Activated T-helper 1 cell treated with Interleukin-2 at 50 U/mL for 16 hours (primary cell): ENCODE measurements at places on chromosomes 6 and 20.

- peak; percentile 7 for DNase-seq
Measured at GRCh38 chr20:35226884-35227681, 593 bp downstream of the MMP24 start.

DNA sequence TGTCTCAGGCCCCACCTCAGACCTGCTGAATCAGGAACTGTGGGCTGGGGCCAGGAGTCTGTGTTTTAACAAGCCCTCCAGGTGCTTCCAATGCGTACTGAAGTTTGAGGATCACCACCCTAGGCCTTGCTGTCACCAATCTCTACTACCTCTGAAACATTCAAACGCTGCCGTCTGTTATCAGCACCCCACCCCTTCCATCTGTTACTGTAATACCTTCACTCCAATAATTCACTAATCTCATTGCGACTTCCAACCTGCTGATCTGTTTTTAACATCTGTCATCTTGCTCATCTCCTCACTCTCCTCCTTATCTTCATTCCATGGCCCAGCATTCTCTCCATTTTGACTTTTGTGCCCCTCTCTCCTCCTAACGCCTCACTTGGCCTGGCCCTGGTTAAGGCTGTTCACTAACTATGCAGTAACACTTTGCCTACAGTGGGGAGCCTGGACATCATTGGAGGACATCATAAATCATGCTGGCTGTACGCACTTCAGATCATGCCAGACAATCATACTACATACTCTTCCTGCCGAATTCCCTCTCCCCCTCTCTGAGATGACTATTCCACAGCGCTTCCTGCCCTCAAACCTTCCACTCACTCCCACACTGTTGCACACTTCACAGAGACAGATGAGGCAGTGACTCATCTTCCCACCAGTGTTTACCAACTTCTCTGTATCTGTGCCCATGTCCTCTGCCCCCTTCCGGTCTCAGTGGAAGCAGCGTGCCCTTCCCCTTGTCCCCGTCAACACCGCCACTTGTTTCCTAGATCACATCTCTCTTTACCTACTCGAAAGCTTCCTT is 3.0 kb upstream of the GUCA1B start:
- DNase-seq = no peak

GRCh38 chr6:141035312-141036200 is 1097.2 kb upstream of the GJE1 start:
- DNase-seq = no peak

- no peak for DNase-seq
Measured at GRCh38 chr6:16174416-16175078, 45.7 kb downstream of the MYLIP start.

- no peak for DNase-seq
Measured at GRCh38 chr6:151021896-151022295, 156.4 kb downstream of the MTHFD1L start.

- DNase-seq = no peak
Measured at GRCh38 chr20:7758406-7758805, 181.9 kb downstream of the HAO1 start.

GRCh38 chr6:44285552-44286284 is 15.5 kb downstream of the TMEM151B start:
- no peak for DNase-seq

DNA sequence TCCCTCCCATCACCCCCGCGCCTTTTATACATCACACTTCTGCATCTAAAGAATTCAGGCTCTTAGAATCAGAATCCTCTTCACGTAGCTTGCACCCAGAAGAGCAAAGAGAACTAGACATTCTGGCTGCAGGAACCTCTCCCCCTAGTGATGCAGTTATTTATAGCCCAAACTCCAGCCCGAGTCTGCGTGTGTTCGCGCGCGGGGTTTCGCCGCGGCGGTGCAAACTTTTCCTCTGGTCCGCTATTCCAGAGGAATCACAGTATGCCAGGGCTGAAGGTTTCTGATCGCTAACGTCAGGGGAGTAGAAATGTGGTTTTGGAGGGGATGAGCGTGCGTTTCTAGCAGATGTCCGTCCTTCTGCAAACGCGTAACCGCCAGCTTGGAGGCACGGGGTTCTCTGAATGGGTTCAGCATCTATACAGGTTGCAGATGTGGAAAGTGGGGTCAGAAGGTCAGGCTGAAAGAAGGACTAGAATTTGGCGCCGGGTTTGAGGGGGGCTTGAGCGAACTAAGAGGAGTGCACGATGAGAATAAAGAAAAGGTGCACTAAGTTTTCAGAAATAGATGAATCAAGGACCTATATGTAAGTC is 1.8 kb downstream of the EPHA7 start:
- no peak for DNase-seq
